Activated T-cell treated with anti-CD3 and anti-CD28 coated beads for 48 hours (primary cell): ENCODE measurements at places on chromosomes 2 and 18.

DNA sequence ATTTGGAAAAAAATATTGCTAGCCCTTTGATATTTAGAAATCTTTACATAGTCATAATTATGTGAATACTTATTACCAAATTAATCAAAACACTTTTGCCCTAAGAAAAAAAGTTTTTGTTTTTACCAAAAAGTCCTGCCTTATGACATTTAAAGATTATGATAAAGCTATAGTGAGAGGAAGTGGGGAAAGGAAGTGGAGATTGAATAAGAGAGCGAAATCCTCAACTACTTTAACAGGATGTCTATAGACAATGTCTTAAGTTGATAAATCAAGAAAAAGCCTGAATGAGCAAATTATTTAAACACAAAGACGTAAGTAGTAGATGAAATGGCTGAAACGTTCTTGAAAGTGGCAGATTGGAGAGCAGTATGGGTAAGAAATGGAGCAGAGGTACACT lies 20.9 kb upstream of the VPS54 start:
- DNase-seq: no peak

GRCh38 chr18:57050310-57050949 lies 96.5 kb upstream of the BOD1L2 start:
- DNase-seq: no peak

DNA sequence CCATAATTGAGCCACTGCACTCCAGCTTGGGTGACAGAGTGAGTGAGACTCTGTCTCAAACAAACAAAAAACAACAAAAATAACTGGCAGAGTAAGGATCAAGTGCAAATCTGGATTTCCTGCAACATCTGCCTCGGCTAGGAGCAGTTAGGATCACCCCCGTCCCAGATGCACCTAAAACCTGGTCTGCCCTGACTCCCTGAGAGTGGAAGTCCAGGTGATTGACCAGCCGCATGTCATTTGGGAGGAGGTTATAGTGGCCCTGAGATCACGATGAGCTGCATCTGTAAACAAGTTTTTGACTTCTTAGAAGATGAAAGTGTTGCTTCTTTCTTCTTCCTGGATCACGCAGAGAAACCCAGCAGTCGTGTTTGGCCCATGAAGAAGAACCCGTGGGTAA lies 5.0 kb upstream of the ESPNL start:
- no peak for DNase-seq

GRCh38 chr2:226098861-226099745 lies 699.6 kb downstream of the NYAP2 start:
- DNase-seq: no peak

- no peak for DNase-seq
Measured at GRCh38 chr2:157336137-157337010, 10.8 kb upstream of the ERMN start.

- DNase-seq: no peak
Measured at GRCh38 chr18:37299471-37300304, 265.9 kb downstream of the CELF4 start.
